CD4-positive, alpha-beta T cell treated with Interleukin-6 for 4 hours (primary cell): ENCODE measurements at places on chromosomes 11 and 22.
A peak's percentile ranks its signal among the peaks of the same experiment; 100 is the strongest.

- DNase-seq = no peak
These were observed 706 bp downstream of the DCPS start for GRCh38 chr11:126304457-126305075.

DNA sequence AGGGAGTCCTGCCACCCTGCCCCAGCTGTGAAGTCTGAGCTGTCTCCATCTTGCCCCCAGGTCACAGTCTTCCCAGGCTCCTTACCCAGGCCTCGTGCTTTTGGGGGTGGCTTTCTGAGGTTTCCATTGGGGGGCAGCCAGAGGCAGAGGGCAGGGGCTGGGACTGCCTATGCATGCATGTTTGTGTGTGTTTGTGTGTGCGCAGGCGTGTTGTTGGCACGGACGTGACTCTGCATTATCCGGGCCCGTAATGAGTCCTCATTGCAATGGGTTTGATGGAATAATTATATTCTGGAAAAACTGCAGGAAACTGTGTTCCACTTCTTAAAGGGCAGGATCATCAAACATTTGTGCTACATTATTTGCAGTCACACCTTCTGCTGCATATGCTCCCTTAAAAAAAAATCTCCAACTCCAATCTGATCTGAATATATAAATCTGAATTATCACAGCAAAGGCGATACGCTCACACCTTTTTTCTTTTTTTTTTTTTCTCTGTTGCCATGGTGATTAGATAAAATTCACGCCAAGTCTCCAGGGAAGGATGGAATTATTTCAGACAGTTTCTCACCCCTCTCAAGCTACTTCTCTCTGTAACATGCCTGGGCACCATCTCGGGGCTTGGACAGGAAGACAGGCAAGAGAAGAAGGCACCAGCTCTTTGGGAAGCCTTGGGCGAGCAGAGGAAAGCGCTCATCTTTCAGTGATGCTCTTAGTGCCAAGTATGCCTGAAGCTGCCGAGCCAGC, 45.9 kb downstream of the DSCAML1 start:
- no peak for DNase-seq

DNA sequence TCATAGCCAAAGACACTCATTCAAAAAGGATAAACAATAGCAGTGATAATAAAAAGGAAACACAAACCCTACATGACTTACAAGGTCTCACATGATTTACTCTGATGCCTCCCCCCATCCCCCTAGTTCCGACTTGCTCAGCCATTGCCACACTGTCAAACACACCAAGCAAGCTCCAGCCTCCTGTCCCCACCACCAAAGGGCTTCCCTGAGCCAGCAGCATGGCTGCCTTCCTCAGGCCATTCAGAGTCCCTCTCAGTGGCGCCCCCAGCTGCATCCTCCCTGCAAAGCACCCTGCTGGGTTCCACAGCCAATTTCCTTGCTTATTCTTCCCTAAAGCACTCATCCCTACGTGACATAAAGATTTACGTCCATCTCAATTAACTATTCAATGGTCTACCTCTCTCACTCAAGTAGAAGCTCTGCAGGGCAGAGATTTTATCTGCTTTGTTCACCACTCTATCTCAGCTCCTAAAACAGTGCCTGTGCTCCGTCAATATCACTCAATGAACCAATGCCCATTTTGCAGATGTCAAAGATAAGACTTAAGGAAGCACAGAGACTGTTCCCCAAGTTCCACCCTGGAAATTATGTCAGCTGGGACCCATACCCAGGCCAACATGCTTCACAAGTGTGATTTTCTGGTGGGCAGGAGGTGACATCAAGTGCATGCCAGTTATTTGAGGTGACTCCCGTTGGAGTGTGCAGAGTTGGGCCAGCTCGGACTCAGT, 106.9 kb downstream of the SYN3 start:
- DNase-seq = no peak

- no peak for DNase-seq
These were observed 29.5 kb upstream of the CARS1 start for GRCh38 chr11:3086671-3087150.

DNA sequence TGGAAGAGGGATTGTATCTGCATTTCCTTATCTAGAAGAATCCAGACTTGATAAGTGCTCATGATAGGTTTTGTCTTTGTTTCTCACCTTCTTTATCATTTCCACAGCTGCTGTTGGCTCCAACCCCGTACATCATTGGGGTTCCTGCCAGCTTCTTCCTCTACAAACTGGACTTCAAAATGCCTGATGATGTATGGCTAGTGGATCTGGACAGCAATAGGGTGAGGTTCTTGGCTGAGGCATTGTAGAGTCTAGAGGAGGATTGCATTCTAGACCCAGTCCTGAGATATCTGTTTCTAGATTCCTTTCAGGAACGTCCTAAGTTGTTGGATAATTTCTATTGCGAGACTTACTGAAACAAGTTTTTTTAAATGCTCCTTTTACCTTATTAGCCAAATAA, 8.1 kb downstream of the MADD start:
- no peak for DNase-seq

GRCh38 chr11:116930586-116930985, 93.2 kb upstream of the APOA1 start:
- DNase-seq = no peak

DNA sequence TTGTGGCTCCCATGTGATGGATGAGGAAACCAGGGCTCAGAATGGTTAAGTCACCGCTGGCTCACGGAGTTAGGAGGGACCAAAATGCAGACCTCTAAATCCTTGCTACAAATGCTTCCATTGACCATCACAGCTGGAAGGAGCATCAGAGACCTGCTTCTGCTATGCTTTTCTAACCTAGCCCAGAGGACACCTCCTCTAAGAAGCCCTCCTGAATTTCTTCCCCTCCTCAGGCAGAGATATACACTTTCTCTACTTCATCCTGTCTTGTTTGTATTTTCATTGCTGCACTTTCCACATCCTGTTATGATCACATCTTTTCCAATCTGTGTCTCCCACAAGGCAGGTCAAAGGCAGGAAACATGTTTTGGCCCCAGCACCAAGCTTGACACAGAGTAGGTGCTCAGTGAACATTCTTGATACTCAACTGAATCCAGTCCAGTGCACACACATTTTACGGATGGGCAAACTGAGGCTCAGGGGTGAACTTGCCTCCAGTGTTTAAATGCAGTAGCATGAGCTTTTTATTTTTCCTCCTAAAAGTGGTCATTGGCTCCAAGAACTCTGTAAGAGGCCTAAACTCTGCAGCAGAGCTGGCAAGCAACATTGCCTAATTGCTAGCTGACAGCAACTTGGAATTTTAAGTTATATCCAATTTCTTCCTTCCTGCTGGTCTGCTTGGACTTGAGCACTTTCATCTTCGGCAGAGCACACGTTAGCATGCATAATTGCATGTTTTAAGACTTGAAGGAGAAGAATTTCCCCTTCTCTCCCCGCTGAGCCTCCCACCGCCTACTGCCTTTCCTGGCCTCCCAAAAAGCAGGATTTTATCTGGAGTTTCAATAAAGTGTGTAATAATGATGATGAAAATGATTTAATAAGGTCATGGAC, 12.7 kb downstream of the SCUBE1 start:
- no peak for DNase-seq

GRCh38 chr11:72584293-72584938, 89.8 kb downstream of the PDE2A start:
- DNase-seq = peak; percentile 77

- DNase-seq = no peak
These were observed 192.5 kb downstream of the CEP164 start for GRCh38 chr11:117520201-117520600.

DNA sequence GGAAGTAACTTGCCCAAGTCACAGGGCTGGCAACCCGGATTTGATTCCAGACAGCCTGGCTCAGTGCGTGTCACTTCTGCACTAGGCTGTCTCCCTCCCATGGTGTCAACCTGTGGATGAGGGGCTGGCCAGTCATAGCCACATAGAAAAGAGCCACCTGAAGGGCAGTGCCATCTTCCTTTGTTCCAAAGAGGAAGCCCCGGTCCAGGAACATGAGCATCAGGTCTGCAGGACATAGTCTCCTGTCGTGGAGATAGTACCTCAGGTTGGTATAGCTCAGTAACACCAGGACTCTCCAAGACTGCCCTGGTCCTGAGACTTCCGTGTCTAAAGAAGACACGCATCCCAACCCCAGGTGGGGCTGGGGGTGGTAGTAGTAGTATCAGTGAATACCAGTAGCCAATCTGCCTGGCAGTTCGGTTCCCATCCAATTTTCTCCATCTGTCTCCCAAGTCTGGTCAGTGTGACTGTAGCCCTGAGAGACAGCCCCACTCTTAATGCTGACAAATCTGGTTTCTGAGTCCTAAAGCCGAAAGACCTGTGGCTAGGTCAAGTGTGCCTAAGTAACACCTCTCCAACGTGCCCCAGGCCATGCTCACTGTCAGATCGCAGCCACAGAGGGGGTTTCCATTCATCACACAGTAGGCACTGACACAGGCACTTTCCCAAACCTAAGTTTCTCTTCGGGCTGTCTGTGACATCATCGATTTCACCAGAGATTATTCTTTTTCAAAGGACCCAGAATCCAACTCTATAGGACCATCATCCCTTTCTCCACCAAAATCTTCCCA, 33.1 kb downstream of the C11orf58 start:
- DNase-seq = no peak

DNA sequence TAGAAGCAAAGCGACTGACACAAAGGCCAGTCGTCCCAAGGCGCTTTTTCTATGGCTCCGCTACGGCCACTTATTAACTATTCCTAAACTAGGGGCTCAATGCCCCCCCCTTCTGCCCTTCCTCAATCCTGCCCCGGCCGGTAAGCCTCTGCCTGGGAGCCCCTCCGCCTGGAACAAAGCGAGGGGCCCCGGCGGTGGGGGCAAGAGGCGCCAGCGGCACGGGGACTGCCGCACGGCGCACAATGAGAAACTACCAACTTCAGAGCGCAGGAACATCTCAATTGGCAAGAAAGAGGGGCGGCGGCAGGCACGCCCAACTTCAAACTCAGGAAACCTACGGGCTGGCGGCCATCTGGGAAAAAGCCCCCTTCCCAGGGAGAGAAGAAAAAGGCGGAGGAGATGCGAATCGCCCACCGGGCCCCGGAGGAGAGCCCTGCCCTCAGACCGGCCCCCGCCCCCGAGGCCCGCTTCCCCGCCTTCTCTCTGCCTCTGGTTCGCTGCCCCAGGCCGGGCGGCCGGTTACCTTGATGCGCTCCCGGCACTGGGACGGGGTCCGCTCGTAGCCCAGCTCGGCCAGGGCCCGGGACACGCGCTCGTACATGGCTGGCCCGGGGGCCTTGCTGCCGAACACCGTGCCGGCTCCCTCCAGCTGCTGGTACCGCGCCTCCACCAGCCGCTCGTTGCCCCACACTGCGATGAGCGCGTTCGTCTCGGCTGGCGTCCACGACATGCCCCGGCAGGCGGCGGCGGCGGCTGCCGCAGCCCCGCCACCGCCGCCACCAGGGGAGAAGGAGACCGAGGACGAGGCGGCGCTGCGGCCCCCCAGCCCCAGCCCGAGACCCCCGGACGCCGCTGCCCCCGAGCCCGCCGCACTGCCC, 619 bp downstream of the MSANTD2 start:
- DNase-seq = peak; percentile 42

DNA sequence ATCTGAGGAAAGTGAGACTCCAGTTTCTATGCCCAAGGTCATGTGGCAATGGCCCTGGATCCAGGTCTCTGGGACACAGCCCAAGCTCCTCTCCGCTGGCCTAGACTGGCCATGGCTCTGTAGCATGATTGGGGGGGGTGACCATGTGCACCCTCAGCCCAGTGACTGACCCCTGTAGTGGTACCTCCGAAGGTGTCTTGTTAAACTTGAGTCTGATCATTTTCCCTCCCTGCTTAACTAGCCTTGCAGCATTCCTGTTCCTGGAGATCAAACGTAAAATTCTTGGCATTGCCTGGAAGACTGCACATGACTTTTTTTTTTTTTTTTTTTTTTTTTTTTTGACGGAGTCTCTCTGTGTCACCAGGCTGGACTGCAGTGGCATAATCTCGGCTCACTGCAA, 1116.0 kb downstream of the TBC1D22A start:
- no peak for DNase-seq

DNA sequence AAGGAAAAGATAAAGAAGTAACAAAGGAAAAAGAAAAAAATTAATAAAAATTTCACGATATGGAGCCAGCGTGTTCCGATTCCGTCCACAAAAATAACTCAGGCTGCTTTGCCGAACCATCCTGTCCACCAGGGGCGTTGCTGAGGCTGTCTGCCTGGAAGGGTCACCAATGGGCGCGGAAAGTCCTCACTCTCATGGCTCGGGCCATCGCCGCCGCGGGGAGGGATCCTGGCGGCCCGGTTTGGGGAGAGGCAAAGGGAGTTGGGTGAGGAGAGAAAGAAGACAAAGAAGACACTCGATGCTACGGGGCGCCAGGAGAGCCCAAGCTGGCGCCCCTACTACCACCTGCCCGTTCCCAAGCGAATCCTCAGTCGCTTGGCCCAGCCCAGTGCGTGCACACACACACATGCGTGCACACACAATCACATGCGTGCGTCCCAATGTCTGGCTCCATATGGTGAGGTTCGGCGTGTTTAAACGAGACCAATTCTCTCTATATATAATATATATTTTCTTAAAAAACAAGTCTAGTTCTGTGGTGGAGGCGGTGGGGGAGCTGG, 5.6 kb upstream of the PYGM start:
- DNase-seq = no peak

- no peak for DNase-seq
These were observed 165.7 kb downstream of the CADM1 start for GRCh38 chr11:115338476-115338875.

- no peak for DNase-seq
These were observed 6.3 kb downstream of the SSH3 start for GRCh38 chr11:67309661-67310061.

GRCh38 chr22:29011240-29012100, 50.2 kb downstream of the C22orf31 start:
- DNase-seq = no peak

DNA sequence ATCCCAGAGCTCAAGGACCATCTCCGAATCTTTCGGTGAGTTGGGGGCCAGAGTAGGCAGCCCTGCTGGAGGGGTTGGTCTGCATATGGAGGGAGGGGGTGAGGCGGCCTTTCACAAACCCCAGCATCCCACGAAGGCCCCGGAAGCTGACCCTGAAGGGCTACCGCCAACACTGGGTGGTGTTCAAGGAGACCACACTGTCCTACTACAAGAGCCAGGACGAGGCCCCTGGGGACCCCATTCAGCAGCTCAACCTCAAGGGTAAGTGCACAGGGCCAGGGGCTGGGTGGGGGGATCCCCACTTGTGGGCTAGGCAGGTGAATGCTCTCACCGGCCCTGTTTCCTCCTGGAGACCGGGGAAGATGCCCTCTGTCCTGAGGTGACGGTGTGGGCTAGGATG, 6.2 kb downstream of the TRPT1 start:
- no peak for DNase-seq
